ENCODE measurements at places on chromosomes 5 and 9.

DNA sequence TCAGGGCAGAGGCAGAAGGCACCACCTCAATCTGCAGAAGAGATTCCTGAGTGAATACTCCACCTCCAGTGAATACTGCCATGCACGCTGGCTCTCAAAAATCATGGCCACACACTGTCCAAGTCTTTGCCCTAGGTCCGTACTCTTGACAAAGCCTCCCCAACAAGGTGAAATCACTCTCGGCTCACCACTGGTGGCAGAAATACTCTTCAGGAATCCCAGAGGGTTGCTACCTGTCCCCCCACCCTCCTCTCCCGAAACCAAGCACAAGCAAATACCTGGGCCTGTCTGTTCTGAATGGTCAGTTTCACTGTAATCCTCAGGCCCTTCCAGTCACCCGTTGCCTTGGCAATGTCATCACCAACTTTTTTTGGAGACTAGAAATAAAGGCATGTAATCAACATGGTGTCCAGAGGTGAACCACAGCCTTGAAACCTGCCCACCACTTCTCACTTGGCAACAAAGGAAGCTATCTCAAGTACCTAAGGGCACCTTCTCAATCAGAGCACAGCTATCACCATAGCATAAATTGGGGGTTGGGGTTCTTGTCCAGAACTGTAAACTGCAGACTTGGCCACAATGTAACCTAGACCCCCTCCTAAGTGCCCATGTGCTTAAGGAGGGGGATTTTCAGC is 1.8 kb downstream of the RPL12 start:
- DNase-seq = no peak

DNA sequence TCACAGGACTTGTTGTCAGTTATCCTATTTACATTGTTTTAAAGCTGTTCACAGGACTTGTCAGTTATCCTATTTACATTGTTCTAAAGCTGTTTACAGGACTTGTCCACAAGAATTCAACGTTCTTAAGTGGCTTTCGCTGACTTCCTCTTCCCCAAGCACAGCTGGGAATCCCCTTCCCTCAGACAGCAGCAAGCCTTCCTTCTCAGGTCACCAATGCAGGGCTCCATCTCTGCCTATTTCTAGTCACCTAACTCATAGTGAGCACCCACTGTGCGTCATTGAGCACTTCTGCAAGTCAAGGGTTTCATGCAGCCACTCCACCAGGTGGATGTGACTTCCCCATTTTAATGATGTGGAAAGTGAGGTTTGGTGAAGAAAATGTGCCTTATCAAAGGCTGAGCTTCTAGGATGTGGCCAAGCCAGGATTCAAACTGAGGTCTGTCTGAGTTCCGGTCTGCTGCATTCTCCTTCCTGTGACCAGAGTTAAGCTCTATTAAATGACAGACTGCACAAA is 109.8 kb upstream of the ZNF462 start:
- no peak for DNase-seq

- no peak for DNase-seq
Observed at GRCh38 chr9:32707326-32707725, 71.9 kb upstream of the TAF1L start.

DNA sequence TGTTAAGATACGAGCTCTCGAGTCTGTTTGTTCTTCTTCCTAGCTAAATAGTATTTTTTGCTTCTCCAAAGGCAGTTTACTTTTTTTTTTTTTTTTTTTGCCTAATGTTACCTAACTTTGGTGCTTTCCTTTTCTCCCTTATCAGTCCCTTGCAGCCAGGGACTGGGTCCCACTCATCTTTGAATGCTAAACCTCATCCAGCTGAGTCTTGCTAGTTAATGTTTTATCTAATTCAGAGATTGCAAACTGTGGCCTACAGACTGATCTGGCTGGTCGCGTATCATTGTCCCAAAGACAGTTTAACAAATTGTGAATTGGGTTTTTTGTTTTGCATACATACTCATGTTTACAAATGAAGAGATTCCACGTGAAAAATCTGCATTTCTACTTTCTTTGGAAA is 95.7 kb upstream of the EFNA5 start:
- DNase-seq = no peak

DNA sequence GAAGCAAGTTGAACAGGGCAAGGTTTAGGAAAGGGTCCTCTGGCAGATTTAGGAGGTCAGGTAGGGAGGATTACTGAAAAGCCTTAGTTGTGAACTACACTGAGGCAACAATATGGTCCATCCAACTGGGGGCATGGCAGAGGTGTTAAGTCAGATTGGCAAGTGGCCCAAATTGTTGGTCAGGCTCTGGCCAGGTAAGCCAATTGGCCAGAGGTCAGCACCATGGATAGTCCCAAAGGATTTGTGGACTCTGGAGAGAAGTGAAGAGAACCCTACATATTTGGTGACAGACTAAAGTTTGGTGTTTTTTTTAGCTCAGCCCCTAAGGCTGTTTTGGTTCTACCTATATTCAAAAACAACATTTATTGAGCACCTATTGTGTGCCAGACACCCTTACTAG is 39.1 kb upstream of the RASGRF2 start:
- DNase-seq = no peak

- DNase-seq = no peak
Observed at GRCh38 chr9:123251324-123251723, 17.1 kb downstream of the STRBP start.

GRCh38 chr9:125529107-125529506 is 177.9 kb downstream of the MAPKAP1 start:
- DNase-seq = no peak

- DNase-seq = no peak
Observed at GRCh38 chr5:137815202-137815990, 52.3 kb upstream of the MYOT start.

DNA sequence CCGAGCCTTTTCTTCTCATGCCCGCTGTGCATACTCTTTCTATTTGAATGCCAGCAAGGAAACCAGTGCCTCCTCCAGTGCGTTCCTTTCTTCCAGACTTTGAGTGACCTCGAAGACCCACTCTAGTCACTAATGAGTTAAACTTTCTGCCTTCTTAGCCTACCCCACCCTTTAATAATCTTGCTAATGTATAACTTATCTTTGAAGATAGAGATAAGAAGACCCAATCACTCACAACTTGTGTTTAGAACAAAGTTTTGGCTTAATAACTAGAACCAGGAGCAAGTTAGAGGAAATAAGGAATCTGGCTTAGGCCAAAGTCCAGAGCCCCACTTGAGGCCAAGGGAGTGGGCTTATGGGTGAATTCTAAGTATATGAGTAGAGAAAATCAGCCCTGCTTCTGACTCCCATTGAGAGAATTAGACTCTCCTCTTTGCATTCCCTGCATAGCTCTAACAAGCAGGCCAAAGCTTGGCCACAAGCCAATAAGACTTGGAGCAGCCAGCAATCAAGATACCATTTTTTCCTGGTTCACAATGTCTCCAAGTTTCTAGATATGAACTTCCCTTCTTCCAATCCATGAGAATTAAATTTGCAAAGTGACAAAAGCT is 181.5 kb upstream of the PIK3R1 start:
- no peak for DNase-seq

DNA sequence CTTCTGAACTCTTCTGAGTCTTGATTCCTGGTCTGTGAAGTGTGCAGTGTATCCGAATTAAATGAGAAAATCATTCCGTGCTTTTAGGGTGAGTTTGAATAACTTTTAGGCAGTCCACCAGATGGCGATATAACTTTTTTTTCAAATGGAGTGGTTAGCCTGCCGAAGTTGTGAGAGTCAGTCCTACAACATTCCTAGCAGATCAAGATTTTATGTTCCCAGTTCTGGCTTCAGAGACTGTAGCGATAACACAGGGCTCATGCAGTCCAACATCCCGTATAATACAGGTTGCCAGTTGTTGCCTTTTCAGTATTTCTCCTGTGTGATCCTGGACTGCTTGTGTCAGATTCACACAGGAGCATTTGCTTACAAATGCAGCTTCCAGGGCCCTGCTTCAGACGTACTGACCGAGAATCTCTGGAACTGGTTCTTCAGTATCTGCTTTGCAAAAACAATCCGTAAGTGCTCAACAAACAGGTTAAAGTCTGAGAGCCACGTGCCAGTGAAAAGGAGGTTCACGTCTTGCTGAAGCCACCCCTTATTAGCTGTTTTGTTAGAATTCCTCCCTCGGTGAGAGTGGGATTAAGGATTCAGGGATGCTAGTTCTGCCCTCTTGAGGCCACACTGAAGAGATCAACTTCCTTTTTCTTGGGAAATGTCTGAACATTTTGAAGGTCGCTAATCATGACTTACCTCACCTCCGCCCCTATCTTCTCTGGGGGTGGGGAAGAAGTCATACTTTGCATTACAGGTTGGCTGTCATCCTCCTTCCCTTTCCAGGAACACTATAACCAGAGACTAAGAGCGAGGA is 22.8 kb downstream of the SMIM3 start:
- no peak for DNase-seq

DNA sequence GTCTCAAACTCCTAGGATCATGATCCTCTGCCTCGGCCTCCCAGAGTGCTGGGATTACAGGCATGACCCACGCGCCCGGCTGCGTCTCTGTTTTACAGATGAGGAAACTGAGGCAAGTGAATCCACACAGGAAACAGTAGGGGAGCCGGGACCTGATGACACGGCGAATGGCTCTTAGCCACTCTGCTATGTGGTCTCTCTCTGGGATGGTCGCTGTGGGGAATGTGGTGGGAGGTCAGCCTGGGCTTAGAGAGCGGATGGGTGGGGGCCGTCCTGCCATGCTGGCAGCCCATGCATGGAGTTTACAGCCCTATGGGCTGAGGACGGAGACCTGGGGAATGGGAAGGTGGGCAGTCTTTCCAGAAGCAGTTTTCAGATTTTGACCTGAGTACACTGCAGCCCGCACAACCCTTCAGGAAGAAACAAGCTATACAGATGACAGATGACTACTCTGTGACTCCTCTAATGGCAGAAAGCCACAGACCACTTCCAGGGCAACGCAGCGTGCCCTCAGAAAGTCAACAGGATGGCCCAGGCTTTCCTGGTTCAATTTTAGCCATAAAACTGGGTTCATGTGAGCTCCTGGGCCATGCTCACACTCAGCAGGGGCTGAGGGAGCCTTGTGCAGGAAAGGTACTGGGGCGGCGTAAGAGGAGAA is 136.1 kb upstream of the RAPGEF1 start:
- no peak for DNase-seq

- DNase-seq = no peak
Observed at GRCh38 chr5:72369301-72369700, 49.1 kb downstream of the PTCD2 start.

GRCh38 chr5:175261037-175261436 is 182.9 kb downstream of the DRD1 start:
- no peak for DNase-seq
